NCI-H1436 (cell line): ENCODE measurements at places on chromosomes 7 and 10.

DNA sequence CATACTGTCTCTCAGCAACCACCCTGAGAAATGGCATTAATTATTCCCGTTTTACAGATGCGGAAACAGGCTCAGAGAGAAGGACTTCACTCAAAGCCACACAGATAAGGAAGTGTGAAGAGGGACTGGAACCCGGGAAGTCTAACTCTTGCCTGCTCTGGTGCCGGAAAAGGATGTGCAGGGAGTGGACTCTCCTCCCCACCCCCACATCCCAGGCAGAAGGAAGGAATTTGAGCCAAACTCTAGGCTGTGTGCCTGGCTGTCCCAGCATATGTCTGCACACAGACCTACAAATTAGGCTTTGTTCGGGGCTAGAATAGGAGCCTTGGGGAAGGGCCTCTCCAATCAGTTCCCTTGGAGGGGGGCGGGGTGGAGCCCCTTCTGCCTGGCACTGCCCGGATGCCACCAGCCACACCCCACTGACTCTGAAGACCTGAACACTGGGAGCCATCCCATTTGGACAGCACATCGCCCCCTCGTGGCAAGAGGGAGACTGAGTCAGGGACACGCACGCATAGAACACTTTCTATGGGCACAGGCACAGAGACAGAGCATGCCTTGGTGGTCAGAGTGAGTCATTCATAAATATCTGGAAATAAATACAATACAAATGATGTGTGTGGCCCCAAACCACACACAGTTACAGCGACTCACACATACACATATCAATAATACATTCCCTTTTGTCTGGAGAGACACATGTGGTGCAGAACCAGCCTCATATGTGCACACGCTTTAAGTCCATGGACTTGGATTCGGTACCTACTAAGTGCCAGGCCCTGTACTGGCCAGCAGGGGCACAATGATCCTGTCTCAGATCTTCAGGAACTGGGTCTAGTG, 13.1 kb downstream of the LZTS2 start:
- DNase-seq: peak; percentile 80

- DNase-seq: no peak
Observed at GRCh38 chr7:77269360-77270093, 69.9 kb upstream of the FGL2 start.

DNA sequence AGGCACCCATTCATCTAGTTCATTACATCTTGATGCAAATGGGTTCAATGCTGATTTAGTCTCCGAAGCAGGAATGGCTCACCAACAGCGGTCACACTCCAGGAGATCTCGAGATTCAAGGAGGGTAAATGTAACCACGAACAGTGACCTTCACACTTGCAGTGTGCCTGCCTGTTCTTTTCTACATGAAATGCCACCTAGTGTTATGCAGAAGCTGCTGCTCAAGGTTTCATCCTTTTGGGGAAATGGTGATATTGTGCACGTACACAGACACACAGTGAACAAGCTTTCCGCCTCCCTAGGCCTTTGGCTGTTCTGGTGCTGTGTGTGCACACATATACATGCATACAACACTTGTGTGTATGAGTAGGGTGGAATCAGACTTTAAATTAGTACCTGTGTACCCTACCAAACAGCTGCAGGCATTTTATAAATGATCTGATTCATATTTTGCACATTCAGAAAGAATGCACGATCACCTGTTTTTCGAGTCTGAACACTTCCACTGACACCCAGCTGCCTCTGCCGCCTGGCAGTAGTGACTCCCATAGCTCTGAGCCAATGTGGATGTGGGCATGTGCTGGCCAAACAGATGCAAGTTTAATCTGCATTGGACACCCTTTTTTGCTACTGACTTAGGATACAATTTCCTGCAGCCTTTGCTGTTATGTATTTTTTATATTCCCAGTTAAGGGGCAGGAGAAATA, 100.5 kb downstream of the TACC2 start:
- DNase-seq: no peak

GRCh38 chr7:20217193-20217948, at the start of gene MACC1:
Gene MACC1 (minus strand): TSS chr7:20217384. CDS start chr7:20161862, 55,522 bp downstream.
- peak; percentile 40 for DNase-seq
